Germinal center (tissue), 1 donor: ENCODE measurements at places on chromosomes 3 and 15.

GRCh38 chr3:138034918-138035317, 25.0 kb downstream of the CLDN18 start:
- no peak for DNase-seq

GRCh38 chr3:49865198-49865784, 4.4 kb downstream of the CAMKV start:
- DNase-seq, result no peak

GRCh38 chr15:98385752-98386381, 262.5 kb upstream of the IGF1R start:
- DNase-seq, result no peak

DNA sequence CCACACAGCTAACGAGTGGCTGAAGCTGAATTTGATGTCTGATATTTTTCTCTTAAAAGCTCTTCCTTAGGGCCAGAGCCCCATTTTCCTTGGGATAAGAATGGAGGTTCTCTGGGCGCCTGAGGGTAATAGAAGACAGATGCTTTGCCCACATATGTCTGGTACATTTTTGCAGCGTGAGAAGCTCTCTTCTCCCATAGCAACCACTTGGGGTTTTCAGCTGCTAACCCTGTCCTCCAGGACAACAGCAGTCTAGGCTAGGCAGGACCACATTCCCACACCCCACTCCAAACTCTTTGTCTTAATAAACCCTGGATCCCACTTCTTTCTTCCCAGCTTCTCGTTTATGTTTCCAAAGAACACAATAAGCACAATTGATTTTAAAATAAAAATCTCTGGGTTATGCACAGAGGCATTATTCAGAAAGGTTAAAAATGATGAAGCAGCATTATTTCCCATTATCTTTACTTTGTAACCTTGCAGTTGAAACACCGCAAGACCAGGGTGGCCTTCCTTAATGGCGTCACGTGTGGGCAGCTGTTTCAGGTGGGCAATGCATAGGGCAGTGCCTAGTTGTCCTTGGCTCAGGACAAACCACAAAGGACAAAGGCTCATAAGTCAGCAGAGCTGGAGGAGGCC, 56.5 kb upstream of the NTRK3 start:
- DNase-seq, result no peak

- DNase-seq, result no peak
Observed at GRCh38 chr15:48774484-48774883, 36.4 kb downstream of the CEP152 start.

GRCh38 chr3:126995926-126996512, 13.1 kb downstream of the PLXNA1 start:
- no peak for DNase-seq

GRCh38 chr3:194879991-194880939, 194.6 kb downstream of the FAM43A start:
- DNase-seq, result no peak

GRCh38 chr3:31968369-31968926, 12.6 kb downstream of the OSBPL10 start:
- DNase-seq, result no peak

GRCh38 chr15:73744293-73744692, 8.9 kb downstream of the INSYN1 start:
- DNase-seq, result no peak

DNA sequence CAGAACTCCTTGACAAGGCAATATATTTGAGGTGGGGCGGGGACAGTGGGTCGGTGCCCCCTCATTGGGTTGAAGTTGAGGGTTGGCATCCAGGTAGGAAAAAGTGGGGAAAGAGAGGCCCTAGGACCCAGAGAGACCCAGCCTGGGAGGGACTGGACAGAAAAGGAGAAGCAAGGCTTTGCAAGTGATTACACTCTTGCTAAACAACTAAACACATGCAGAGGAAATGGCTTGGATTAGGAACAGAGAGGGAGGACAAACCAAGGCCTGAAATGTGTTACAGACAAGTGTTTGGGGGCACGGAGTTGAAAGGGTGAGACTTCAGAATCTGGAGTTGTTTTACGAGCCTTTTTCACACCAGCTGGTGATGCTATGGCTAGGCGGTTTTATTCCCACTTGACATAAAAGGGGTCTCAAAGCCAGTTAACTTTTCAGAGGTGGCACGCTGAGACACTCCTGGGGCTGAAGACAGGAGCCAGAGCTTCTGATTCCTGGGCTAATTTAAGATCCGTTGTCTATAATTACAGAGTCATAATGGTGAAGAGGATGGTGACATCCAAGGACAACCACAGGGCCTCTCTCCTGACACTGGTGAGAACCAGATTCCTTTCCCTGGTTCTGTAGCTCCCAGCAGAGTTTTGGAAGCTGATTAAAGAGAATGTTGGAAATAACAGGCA, 7.7 kb upstream of the KCTD6 start:
- DNase-seq, result no peak

DNA sequence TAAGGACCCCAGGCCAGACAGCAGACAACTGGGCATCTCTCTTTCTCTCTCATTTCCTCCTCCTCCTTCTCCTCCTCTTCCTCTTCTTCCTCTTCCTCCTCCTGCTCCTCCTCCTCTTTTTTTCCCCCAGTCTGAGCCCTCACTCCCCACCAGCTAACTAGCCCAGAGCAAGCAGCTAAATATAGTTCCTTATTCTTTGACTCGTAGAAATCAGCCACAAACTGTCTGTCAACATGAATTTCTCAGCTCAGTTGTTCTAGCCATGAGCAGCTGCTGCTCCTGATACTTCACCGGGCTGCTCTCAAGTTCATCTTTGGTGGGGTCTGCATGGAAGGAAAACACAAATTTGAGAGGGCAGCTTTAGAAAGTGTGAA, 19.2 kb upstream of the LOXL1 start:
- no peak for DNase-seq

GRCh38 chr3:156489462-156489911, 65.4 kb downstream of the SSR3 start:
- DNase-seq, result no peak

DNA sequence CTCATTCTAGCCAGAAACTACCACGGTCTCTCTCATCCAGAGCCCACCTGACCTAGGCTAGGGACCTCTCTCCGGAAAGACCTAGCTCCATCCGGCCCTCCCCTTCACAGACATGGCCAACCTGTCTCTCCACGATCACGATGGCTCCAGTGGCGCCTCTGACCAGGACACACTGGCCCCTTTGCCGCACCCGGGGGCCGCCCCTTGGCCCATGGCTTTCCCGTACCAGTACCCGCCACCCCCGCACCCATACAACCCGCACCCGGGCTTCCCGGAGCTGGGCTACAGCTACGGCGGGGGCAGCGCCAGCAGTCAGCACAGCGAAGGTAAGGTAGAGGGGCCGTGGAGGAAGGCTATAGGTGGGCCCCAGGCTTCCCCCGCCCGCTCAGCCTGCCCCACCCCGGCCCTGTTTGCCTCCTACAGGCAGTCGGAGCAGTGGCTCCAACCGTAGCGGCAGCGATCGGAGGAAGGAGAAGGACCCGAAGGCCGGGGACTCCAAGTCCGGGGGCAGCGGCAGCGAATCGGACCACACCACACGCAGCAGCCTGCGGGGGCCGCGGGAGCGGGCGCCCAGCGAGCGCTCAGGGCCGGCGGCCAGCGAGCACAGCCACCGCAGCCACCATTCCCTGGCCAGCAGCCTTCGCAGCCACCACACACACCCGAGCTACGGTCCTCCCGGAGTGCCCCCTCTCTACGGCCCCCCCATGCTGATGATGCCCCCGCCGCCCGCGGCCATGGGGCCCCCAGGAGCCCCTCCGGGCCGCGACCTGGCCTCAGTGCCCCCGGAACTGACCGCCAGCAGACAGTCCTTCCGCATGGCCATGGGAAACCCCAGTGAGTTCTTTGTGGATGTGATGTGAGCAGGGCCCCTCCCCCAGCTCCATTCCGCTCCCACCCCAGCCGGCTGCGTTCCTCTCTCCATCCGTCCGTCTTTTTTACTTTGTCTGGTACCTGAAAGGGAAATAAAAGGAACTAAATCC, 4.5 kb upstream of the AP2M1 start:
- DNase-seq, result no peak

GRCh38 chr3:69200384-69201068, 78.1 kb upstream of the LMOD3 start:
- DNase-seq, result no peak

- DNase-seq, result no peak
Observed at GRCh38 chr3:62653796-62654195, 221.4 kb downstream of the CADPS start.

GRCh38 chr3:185726254-185726967, 98.4 kb downstream of the IGF2BP2 start:
- DNase-seq, result no peak

DNA sequence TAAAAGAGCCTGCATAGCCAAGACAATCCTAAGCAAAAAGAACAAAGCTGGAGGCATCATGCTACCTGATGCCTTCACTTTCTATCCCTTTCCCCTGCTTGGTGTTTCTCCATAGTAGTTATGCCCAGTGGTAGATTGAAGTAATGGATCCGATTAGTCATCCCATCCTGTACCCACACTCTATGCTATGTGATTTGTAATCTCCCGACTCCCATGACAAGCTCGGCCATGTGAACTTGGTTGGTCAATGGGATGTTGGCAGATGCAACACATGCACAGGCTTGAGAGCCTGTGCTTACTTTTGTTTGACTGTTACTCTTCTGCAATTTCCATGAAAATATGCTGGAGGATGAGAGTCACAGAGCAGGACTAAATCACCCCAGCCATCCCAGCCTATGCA, 334.9 kb upstream of the DPH6 start:
- DNase-seq, result no peak

DNA sequence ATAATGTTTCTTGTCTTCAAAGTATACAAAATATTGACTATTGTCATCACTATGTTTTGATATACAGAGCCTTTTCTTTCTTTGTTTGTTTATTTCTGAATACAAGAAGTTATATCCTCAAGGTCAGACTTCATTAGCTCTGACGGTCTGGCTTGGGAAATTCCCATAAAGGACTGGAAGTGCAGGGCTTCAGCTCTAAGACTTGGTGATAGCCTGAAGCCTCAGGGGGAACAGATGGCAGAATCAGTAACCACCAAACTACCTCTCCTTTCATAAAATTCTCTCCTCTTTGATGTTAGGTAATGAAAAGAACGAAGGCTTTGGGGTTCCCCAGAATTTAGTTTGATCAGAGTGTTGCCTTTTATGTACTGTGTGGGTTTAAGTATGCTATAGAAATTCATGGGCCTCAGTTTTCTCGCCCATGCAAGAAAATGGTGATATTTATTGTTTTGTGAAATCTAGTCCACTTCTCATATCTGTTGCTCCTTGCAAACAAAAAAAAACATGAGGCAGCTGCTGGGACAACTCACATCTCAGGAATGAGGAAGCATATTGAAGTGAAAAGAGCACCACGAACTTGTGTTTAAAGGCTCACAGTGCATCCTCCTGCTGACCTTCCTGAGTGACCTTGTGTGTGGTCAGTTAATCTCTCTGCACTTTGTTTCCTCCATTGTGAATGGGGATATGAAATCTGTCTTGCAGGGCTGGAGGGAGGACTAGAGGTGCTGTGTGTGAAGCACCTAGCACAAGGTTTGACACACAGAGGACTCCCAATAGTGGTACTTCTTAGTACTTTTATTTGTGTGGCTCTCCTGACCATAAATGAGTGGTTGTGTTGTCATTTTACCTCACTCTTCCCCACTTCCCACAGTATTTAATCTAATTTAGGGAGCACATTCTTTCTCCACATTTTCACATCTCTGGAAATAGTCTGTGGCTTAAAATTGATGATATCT, 569.8 kb upstream of the IL12A start:
- DNase-seq, result no peak

DNA sequence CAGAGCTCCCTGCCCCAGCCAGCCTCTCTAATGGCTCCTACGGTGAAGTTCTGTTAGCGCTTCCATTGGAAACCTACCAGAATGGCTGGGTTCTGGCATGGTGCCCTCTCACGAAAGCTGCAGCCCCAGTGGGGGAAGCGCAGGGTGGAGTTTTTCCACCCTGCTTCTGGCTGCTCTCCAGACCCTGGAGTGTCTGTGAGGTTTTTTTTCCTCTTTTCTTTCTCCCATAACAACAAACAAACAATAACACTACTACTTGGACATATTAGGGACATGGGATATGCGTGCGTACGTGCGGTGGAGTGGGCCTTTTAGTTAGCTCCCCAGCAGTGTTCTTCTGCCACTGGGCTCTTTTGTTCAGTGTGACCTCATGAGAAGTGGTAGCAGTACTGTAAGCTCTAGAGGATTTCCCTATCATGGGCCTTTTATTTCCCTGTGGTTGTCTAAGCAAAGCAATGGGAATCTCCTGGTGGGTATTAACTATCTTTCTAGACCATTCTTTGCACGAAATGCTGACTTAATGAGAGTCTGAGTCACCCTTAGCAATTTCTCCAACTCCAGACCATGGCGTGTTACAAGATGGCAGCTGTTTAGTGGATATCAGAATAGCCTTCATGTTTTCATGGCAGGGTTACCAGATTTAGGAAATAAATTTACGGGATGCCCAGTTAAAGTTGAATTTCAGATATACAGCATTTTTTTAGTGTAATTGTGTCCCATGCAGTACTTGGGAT, 161.9 kb downstream of the FNDC3B start:
- DNase-seq, result no peak

- DNase-seq, result no peak
Observed at GRCh38 chr3:170740726-170741591, 129.0 kb downstream of the RPL22L1 start.

- DNase-seq, result no peak
Observed at GRCh38 chr3:161093895-161094294, 11.3 kb downstream of the B3GALNT1 start.

- DNase-seq, result no peak
Observed at GRCh38 chr15:82043130-82043673, 2.6 kb downstream of the MEX3B start.

DNA sequence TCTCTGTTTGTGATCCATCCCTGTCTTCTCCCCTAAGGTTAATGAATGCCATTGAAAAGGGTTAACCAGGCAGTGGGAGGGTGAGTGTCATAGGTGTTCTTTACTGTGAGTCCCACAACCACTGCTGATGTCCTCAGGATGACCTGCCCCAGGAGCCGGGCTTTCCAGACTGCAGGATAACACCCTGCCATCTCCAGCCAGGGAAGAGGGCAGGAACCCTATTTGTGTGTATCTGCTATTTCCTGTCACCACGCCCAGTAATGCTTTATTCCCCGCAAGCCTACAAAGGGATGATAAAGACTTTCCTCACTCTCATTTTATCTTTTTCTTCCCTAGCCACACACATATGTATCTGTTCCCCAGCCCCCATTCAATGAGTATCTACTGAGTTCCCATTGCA, 15.6 kb upstream of the CTXND1 start:
- no peak for DNase-seq

- no peak for DNase-seq
Observed at GRCh38 chr15:78265137-78265460, 737 bp downstream of the DNAJA4 start.

GRCh38 chr3:66464512-66464894, 36.3 kb downstream of the LRIG1 start:
- DNase-seq, result no peak

GRCh38 chr3:48859206-48859605, 11.5 kb upstream of the PRKAR2A start:
- DNase-seq, result no peak

- DNase-seq, result no peak
Observed at GRCh38 chr3:42022355-42022754, 60.5 kb upstream of the ULK4 start.

DNA sequence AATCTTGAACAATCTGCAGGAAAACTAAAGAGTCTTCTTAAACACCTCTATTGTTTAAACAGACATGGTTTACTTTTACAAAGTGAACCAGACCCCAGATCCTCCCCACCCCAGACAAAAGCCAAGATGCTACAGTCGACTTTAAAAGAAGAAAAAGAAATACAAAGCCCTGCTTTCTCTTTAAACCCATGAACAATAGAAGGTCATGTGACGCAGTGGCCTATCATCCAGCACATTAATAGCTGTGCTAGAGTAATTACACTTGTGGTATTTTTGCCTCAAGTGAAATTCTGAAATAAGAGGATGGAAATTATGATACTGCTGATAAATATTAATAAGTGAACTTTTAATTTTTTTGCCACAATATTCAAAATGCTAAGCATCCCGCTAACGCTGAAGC, 613.4 kb downstream of the FOXP1 start:
- DNase-seq, result no peak
